ENCODE measurements at places on chromosomes 4 and X.

- no peak for DNase-seq
These were observed 559.7 kb upstream of the FAT1 start for GRCh38 chr4:187283201-187283955.

GRCh38 chr4:28481565-28481964 lies 1620.9 kb downstream of the STIM2 start:
- DNase-seq, result no peak

GRCh38 chr4:10688022-10688421 lies 3.5 kb upstream of the CLNK start:
- no peak for DNase-seq

- no peak for DNase-seq
These were observed 48.6 kb downstream of the HAUS3 start for GRCh38 chr4:2193326-2193725.

GRCh38 chr4:105709081-105709450 lies 482 bp downstream of the GSTCD start:
- DNase-seq, result no peak

DNA sequence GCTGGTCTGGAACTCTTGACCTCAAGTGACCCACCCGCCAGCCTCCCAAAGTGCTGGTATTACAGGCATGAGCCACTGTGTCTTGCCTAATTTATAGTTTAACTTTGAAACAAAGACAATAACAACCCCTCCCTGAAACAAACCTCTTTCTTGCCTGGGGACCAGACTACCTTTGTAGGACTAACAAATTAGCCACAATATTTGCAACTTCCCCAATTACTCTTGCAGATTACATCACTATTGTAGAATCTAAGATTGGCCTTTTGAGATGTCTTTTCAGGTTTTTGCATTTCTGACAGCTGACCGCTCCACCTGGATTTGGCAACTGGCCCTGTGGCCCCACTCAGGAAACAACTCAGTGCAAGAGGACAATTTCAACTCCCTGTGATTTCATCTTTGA lies 84.8 kb downstream of the AKAP4 start:
- no peak for DNase-seq

DNA sequence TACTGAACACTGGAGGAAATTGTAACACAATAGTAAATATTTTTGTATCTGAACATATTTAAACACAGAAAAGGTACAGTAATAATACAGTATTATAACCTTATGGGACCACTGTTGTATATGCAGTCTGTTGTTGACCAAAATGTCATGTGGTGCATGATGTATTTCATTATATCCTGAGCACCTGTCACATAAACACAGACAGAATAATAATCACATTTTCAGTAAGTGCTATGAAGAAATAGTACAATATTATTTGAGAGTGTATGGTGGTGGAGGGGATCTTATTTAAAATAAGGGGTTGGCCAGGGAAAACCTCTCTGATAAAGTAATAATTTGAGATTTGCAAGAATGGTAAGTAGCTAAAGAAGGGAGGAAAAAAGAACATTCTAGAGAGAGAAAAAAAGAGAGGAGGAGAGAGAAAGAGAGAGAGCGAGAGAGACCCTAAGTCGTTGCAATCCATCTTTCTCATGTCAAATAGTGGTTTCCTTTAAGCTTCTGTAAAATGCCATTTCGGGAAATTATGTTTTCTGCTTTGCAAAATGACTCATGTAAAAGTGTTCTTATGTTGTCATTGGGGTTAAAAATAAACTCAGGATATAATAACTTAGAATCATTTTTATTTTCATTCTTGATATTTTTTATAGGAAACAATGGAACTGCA lies 19.3 kb upstream of the CLNK start:
- DNase-seq, result no peak

GRCh38 chr4:83563998-83564397 lies 28.1 kb downstream of the GPAT3 start:
- DNase-seq, result no peak

DNA sequence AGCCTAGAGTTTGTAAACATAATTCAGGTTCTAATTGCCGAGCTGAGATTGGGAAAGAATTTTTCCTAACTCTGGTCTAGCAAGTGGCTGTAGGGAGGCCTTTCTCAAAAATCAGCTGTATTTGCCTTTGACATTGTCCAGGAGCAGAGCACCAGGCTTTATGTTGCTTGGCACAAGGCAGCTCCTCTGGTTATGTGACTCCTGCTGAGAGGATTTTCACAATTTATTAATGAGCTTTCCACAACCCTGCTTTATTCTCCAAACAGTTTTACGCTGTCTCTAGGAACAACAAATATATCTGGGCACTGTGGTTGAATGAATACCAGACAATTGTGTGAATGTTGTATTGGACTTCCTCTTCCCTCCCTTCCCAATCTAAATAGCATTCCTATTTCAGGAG lies 14.9 kb downstream of the LSM6 start:
- DNase-seq, result no peak

DNA sequence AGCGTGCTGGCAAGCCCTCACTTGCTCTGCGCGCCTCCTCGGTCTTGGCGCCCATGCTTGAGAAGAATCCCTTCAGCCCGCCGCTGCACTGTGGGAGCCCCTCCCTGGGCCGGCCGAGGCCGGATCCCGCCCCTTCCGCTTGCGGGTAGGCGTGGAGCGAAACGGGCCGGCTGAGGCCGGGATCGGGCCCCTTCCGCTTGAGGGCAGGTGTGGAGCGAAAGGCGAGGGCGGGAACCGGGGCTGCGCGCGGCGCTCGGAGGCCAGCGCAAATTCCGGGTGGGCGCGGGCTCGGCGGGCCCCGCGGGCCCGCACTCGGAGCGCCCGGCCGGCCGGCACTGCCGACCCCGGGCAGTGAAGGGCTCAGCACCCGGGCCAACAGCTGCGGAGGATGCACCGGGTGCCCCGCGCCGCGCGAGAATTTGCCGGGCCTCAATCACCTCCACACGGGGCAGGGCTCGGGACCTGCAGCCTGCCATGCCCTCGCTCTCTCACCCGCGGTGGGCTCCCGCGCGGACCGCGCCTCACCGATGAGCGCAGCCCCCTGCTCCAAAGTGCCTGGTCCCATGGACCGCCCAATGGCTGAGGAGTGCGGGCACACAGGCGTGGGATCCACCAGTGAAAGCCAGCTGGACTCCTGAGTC lies 58.1 kb upstream of the GBA3 start:
- no peak for DNase-seq

- no peak for DNase-seq
These were observed 10.7 kb downstream of the PPARGC1A start for GRCh38 chr4:23878912-23879732.

DNA sequence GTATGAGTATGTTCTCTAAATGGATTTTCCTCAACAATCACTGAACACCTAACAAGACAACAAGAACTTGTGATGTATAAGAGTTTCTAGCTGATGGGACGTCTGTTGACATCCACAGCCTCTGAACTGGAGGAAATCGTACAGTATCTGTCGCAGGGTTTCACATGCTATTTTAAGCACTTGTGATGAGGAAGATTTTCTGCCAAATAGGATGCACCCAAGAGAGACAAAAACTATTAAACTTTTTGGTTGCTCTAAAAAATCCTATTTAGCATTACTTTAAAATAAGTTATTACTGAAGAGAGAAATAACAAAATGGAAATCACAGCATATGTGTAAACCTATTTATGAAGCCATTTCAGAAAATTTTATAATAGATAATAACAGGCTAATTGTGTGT lies 356.1 kb upstream of the SLC7A11 start:
- no peak for DNase-seq

DNA sequence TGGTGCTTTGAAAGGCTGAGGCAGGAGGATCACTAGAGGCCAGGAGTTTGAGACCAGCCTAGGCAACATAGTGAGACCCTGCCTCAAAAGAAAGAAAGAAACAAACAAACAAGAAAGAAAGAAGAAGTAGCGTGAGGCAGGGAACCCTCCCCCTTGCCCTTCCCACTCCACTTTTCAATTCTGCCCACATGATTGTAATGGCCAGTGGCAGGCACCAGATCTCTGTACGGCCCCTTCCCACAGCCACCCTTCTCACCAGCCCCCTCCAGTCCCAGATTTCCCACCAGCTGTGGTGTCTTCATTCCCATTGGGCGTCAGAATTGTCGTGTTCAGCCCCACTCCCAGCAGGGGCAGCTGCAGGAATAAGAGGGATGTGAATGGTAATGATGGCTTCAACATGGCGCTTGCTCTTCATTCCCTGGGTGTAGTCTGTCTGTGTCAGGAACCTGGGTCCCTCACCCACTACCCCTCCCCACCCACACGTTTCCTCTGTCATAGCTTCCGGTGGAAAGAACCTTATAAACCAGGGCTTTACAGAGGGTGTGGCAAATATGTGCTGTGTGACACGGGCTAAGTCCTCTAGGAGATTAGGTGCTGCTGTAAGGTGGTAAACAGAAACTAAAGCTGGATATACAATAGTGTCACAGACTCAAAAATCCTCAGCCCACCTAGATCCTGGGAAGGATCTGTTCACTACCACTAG lies at the start of gene IL2RG:
TSS of gene IL2RG (minus strand) at position 437 of the 703 bp plus-strand sequence. CDS start at position 399, 38 bp downstream.
- DNase-seq, result peak; percentile 53

DNA sequence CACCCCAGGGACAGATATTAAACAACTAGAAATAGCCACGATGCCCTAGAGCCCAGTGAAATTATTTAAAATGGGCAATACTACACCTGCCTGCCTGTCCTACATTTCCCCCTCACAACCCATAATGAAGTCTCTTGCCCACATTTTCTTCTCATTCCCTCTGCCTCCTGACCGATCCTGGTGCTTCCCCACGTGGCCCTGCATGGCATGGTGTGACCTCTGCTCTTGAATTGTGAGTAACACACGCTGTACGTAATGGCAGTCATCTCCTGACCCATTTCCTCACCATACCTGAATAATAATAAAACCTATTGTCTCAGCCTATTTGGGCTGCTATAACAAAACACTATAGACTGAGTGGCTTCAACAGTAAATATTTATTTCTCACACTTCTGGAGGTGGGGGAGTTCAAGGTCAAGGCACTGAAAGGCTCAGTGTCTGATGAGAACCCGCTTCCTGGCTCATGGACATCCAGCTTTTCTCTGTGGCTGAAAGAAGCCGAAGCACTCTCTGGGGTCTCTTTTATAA lies 77.0 kb upstream of the ENPP6 start:
- no peak for DNase-seq

DNA sequence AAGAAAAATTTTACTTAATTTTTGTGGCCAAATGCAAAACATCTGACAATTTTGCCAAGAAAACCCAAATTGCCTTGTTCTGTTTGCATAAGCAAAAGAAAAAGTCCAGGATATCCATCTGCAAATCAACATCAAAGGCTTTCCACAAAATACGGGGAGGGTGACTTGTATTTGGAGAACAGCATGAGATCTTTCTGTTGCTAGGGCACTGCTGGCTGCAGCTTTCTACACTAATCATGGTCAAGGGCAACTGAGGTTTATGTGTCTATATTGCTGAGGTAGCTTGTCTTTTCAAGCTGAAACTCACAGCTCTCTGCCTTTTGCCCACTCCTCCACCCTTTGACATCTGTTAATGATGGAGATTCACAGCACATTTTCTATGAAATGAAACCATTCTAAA lies 389.1 kb downstream of the NKX6-1 start:
- DNase-seq, result no peak

Measured in stimulated activated CD4-positive, alpha-beta T cell treated with anti-CD3 and anti-CD28 coated beads, Interleukin-12 subunit alpha, Interleukin-12 subunit beta, amount 100 ng/mL, for 24 hours (primary cell).